ENCODE measurements at places on chromosomes 12 and 14.

- no peak for DNase-seq
Measured at GRCh38 chr14:79578470-79578869, 632.8 kb downstream of the DIO2 start.

GRCh38 chr12:64696080-64696741 is 63.0 kb downstream of the GNS start:
- no peak for DNase-seq

DNA sequence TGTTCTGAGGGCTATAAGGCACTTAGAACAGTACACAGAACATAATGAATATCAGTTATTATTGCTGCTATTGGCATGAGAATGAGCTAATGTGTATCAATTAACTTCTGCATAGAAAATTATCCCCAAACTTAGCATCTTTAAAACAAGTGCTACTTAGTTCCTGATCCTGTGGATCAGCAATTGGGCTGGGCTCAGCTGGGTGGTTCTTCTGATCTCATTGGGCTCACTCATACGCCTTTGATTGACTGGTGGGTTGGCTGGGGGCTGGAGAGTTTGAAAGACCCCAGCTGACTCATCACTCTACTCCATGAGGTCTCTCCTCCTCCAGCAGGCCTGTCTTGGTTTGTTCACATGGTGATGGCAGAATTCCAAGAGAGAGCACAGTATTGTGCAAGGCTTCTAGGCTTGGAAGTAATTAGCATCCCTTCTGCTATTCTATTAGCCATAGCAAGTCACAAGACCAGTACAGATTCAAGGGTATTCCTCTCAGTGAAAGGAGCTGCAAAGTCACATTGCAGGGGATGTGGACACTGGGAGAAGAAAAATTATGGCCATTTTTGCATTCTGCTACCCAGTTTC is 27.2 kb upstream of the HSPB8 start:
- no peak for DNase-seq

DNA sequence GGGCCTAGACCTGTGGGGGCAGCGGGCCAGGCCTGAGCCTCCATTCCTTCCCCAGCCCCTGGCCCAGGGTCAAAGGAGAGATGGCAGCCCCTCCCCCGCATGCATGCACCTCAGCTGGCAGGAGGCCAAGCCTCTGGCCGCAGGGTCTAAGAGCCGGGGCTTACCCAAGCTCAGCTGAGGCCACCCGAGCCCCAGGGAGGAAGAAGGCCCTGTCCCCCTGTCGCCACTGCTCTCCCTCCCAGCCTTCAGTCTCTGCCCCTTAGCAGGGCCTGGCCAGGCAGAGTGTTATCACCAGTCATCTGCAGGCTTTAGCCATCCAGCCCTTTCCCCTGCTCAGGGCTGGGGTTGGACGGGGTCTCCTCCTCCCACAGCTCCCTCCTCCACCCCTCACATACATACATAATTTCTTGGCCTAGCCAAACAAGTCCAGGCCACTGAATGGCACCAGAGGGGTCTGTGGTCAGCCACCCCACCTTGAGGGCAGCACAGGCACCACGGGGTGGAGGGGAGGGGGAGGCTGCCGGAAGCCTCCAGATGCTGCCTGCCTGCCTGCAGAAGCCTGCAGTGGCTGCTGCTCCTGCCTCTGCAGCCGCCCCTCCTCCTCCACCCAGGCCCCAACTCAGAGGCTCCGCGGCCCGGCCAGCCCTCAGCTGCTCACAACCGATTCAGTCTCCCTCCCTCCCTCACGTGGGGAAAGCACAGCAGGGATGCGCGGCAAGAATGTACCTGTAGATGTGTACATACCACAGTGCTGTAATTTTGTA is 22.8 kb downstream of the RAB35 start:
- DNase-seq: no peak

DNA sequence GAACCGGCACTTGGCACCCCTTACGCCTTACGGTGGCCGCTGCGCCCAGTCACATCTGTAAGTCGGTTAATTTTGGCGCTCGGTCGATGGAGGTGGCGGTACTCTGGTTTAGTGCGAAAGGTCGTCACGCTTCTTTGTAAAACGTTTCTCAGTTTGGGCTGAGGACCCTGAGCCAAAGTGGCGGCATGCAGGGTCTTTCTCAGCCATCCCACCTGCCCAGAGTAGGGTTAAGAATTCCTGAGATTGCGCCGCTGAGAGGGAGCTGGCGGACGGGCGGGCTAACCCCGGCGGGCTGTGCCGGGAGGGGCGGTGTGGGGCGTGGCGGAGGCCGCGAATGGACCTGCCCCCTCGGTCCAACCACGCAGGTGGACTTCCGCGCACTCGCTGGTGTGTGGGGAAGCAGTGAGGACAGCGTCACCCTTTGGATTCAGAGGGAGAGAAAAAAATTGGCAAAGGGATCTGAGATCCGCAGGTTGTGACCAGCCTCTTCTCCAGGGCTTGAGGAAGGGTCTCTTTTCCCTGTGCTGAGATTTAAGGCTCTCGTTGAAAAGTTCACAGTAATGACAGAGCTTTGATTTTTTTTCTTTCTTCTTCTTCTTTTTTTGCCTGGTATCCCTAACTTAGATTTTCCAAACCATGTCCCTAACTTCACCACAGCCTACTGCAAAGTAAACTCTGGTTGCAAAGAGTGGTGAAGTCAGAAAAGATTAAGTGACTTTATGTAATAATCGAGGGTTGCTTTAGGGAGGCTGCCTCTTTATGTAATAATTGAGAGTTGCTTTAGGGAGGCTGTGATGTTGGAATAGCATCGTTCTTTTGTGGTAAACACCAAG is 602 bp upstream of the FBXO33 start:
- peak; percentile 51 for DNase-seq
